NCI-H774 (cell line): ENCODE measurements at places on chromosomes 16 and 17.

DNA sequence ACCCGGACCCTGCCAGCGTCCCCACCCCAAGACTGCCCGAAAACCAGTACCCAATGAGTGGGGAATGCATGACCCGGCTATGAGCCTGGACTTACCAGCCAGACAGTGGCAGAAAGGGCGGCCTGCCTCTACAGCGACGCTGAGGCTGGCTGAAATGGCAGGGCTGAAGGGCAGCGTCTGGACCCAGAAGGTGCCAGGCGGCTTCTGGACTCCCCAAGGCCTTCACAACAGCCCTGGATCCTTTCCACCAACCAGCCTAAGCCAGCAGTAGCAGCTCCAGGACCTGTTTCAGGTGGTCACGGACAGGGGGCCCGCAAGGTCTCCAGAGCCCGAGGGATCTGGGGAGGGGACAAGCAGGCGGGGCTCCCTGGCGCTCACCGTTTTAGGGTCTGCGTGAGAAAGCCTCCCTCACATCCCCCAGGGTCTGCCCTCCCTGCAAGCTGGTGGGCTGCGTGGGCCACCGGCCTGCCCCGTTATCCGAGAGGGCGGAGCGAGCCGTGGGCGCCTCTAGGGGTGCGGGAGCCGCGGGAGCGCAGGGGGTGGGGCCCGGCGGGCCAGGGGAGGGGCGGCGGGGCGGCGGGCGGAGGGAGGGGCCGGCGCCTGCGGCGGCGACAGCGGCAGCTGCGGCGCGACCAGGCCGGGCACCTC lies at the start of gene RIPOR1:
TSS of gene RIPOR1 (plus strand) at position 608 of the 648 bp plus-strand sequence. CDS start 9,618 bp downstream, outside the sequence.
- DNase-seq, result no peak

DNA sequence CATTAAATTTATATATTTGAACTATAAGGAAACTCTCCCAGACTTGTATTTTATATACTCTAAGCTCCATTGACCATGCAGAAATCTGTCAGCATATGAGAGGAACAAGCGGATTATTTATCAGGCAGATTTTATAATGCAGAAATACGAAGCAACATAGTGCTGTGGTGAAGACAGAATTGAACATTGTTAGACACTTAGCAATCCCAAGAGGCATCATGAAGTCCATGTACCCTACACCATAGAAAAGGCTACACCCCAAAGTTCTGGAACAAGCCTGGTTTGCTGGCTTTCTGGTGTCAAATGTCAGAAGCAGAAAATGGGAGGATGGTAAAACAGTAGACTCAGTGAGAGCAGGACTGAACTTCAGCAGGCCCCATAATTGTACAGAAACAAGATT lies 241.1 kb downstream of the PRKCA start:
- DNase-seq, result no peak

- DNase-seq, result no peak
Measured at GRCh38 chr16:11988258-11988978, 11.9 kb downstream of the SNX29 start.

- no peak for DNase-seq
Measured at GRCh38 chr16:79359082-79359481, 241.5 kb downstream of the MAF start.

DNA sequence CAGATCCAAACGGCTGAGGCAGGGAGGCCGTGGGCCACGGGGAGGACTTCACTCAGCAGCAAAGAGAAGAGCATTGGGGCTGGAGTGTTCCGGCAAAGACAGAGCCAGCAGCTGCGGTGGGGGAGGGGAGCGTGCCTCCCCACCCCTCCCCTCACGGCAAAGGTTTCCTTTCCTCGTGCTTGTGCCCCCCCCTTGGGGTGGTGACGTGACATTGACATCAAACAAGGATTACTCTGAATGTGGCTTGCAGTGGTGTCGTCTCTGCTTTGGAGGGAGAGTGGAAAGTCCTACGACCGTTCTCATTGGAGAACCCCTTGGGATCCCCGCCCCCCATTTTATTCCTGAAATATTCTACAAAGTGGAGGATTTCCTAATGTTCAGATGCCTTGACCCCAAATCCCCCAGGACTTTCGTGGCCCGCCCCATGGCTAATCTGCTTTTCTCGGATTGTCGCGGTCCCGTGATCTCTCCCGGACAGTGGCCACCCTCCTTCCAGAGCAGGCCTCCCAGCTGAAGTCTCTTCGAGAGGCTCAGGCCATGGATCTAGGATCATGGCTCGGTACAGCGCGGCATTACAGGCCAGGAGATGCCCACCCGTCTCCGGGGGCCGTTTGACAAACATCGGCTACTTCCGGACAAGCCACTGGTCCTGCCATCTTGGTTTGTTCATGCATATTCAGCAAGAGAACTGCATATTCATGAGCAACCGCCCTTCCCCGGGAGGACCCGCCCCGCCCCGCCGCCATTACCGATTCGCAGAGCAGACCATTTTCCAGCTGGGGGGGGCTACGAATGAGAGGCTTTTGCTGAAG lies 705 bp upstream of the POLR2A start:
- DNase-seq, result peak; percentile 72
